Hypothalamus (tissue), 51 donors: ENCODE measurements at places on chromosomes 2 and 18.

GRCh38 chr2:236857246-236857645 lies 228.4 kb upstream of the COPS8 start:
- DNase-seq: no peak

- DNase-seq: no peak
These were observed 17.4 kb upstream of the STEAP3 start for GRCh38 chr2:119206201-119206600.

DNA sequence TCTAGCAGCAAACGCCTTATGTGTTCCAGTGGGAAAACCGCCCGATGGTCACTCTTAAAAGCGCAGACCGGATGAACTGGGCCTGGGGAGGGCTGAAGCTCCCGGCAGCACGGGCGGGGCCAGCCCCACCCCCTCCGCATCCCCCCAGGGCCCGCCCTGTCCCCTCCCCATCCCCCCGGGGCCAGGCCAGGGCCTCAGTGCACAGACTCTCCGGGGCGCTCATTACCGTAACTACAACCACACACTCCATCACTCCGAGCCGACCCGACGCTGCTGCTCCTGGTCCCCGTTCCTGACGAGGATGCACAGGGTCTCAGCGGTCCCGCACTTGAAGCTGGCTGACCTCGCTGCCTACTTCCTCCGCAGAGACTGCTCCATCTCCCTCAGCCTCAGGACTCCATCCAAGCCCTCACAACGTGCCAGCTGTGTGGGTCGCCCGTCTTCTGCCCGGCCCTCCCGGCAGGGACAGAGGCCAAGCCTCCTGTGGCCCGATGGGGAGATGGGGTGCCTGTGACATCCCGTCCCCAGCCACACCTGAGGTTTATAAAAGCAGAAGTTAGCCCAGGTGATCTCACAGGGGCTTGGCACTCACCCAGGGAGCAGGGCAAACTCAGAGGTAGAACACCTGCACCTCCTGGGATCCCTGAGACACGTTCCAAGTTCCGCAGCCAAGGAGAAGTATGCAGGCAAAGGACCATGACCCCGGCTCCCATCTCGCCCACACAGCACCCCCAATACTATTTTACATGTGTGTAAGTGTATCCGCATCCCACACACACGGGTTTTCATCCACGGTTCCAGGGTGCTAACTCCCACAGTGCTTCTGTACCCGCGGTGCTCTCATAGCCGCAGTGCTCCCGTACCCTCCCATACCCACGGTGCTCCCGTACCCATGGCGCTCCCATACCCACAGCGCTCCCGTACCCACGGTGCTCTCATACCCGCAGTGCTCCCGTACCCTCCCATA lies 36.0 kb downstream of the SLC66A2 start:
- DNase-seq: no peak

DNA sequence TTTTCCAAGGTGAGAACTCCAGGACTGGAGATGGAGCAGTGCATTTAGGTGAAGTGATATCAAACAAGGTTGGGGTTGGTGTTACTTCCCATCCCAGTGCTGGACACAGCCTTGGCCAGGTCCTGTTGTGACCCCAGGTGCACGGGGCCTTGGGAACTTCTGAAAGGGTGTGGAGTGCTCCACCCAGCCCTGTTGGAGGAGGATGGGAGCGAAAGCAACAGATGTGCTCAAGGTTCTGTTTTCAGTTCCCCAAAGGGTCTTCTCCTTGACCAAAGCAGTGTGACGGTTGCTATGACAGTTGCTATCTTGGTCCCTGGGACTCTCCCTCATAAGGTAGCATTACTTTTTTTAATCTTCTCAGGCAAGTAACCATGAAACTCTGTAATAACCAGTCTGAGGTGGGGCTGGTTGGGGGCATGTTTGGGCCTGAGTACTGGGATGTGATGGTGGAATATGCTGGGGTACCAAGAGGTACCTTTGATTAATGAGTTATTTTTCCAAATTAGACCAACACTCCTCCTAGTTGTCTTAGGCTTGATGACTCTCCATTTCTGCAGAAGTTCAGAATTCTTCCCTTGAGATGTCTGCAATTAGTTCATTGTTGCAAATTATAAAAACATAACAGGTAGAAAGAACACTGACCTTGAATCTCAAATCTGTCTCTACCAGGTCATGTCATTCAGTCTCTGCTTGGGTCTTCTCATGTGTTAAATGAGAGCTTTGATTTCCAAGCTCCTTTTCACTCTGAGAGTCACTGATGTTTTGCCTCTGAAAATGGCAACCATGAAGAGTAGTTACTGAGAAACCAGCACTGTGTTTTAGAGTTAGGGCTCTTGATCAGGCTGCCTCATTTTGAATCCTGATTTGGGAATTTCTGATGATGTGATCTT lies 154.5 kb downstream of the RPIA start:
- DNase-seq: no peak

- no peak for DNase-seq
These were observed 56.3 kb upstream of the ZDBF2 start for GRCh38 chr2:206218156-206218555.

- no peak for DNase-seq
These were observed 39.3 kb upstream of the GBX2 start for GRCh38 chr2:236207472-236207871.

DNA sequence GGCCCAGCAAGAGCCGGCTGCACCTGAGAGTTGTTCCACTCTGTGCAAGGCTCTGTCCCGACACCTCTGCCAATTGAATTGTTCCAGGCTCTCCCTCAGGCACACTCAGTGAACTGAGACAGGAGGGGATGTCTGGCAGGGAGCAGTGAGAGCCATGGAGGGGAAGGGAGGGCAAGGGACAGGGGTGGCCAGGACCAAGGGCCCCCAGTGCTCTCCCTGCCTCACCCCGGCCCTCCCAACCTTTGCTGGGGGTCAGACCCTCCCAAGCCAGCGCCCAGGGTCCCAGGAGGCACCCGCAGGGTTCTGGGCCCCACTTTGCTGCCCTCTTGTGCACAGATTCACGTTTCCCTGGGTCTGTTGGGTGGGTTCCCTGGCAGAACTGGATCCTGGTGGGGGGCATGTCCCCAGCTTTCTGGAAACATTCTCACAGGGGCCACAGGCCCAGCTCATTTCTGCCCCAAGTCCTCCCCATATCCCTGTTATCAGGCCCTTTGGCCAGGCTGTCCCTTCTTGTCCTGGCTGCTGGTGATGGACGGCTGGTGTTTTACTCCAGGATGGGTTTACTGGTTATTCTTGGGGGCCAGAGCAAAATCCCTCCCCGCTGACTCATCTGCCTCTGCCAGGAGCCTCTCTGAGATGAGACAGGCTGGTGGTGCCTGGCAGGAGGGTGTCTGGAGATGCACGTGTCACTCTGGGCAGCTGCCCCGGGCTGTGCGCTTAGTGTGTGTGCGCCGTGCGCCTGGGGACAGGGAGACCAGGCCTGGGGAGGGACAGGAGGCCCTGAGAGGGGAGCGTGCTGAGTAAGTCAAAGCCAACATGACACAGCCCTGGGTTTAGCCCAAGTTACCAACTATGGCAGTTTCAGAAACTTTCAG lies 136.5 kb upstream of the CTDP1 start:
- DNase-seq: no peak

- DNase-seq: no peak
These were observed 3.2 kb downstream of the CRACDL start for GRCh38 chr2:98932778-98933343.

GRCh38 chr2:57180042-57180567 lies 866.5 kb upstream of the VRK2 start:
- no peak for DNase-seq

DNA sequence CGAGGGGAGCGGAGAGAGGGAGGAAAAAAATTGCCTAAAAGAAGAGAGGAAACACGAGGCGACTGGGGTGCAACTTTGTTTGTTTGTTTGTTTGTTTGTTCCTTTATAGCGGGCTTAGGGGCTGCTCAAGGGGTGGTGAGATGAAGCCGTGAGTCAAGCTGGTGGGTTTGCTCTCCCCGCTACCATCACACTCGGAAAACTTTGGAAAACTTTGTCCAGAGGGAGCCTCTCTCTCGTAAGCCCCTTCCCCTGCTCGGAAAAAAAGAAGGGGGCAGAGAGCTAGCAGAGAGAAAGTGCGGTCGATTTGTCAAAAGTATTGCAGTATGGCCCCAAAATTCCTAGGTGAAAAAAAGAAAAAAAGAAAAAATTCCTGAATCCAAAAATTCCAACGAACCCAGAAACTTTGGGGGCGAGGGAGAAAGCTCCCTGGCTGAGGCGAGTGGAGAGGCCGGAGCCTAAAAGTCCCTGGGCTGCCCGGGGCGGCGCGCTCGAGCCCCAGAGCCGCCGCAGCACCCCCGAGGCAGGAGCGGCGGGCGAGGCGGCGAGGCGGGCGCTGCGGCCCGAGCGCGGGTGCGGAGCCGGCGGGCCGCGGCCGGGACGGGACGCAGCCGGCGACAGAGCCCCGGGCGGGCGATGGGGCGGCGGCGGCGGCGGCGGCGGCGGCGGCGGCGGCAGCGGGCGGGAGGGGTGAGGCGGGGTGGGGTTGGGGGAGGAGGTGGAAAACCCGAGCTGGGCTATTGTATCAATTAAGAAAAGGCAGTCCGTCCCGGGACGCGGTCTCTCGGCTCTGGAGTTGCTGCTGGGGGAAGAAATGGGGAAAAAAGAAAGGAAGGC lies 558 bp upstream of the CYP26B1 start:
- no peak for DNase-seq

DNA sequence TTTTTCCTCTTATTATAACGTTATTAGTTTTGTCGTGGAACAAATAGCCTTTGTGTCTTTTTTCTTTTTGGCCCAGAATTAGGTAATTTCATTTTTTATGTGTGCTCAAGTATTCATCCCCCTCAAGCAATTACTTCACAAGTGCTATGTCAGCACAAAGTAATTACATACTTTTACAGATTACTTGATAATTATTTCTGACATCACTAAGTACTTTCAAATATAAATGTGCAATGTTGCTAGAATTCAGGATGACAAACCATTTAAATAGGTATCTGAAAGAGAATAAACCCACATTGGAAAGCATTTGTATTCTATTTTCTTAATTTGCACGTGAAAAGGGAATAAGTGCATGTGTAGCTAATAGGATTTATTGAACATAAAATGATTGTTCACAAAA lies 238.2 kb downstream of the CDH7 start:
- DNase-seq: no peak

DNA sequence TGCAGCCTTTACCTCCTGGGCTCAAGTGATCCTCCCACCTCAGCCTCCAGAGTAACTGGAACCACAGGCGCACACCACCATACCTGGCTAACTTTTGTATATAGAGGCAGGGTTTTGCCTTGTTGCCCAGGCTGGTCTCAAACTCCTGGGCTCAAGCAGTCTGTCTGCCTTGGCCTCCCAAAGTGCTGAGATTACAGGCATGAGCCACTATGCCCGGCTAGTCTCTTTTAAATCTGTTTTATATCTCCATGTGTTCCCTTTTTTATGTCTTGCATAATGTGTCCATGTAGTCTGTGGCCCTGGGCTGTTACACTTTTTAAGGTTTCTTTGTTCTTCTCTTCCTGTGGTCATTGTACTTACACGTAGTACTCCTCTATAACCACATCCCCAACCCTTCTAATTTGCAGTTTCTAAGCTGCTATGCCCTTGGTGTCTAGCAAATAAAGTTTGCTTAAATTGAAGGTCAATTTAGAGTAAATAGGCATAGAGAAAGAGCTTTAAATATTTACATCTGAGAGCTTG lies 168.2 kb downstream of the MCFD2 start:
- no peak for DNase-seq

GRCh38 chr2:101047774-101048173 lies 45.7 kb downstream of the RPL31 start:
- DNase-seq: no peak

DNA sequence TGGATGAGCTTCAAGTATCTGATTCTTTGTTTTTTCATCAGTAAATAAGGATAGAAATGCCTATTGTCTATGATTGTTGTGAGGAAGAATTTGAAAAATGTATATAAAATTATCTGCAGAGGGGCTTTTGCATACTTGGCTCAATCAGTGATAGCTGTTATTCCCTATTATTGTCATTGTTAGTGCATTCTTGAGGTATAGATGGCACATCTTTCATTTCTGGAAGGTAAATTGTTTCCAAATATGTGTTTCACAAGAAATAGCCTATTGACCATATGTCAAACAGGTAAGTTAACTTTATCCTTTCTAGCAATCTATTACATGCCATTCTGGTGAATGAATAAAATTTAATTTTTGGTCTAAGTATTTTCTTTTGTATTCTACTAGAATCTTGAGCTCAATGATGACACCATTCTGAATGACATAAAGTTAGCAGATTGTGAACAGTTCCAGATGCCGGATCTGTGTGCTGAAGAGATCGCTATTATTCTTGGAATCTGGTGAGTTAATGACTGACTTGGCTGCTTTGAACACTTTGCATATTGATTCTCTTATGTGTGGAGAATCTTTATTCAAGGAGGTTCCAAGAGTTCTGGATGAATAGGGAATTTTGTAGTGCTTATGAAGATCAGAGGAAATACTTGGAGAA lies 44.2 kb downstream of the TTC27 start:
- DNase-seq: no peak

DNA sequence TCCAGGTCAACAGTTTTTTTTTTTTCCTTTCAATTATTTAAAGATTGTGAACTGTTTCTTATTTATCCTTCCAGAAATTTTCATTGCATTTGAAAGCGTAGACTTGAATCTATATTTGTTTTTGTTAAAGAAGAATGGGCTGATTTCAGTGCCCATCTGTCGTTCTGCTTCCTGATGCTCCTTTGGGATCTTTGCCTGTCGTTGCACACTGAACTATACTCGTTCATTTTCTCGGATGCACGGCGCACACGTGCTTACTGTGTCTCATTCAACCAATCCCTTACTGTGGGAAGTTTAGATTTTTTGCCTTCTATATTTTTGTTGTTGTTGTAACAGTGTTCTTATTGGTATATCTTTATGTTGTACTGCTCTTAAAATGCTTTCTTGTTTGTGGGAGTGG lies 149.7 kb downstream of the VAPA start:
- no peak for DNase-seq

DNA sequence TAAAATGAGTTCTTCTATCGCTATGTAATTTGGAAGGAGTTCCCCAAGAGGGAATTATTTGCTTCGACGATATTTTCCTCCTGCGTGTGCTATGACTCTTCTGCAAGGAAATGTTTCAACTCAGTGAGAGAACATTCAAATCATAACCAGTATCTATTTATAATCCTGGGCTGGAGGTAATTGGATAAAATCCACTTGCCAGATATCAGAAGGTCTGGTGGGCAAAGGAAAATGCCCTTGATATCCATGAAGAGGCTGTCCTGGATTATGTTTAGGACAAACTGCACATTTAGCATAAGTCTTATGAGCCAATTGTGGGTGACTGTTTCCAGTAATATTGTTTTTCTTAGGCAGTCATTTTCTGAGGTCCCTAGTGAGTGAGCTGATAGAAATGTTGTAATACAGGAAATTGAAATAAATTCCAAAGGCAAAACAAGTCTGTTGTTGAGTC lies 17.7 kb downstream of the RPIA start:
- no peak for DNase-seq

DNA sequence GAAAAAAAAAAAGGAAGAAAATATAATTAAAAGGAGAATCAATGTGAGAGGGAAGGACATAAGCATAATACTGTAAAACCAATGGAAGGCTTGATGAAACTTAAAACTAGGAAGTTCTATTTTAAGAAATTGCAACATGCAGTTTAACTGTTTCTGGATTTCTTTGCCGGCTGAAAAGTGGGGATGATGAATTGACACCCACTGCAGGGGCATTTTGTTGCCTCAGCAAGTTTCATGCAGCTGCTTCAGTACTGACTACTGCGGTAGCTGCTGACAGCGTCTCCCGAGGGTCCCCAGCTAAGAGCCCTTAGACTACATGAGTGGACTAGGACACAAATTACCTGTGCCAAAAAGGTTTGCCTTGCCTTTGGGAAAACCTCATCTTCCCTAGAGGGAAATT lies 69.2 kb downstream of the B3GNT2 start:
- DNase-seq: no peak
